ENCODE measurements at places on chromosomes 11 and 22.

- no peak for DNase-seq
Measured at GRCh38 chr11:120034176-120034875, 103.6 kb downstream of the TRIM29 start.

- peak; percentile 74 for DNase-seq
Measured at GRCh38 chr11:71446942-71447688, 1.1 kb downstream of the DHCR7 start.

- DNase-seq = no peak
Measured at GRCh38 chr11:44718057-44718456, 8.7 kb upstream of the TSPAN18 start.

DNA sequence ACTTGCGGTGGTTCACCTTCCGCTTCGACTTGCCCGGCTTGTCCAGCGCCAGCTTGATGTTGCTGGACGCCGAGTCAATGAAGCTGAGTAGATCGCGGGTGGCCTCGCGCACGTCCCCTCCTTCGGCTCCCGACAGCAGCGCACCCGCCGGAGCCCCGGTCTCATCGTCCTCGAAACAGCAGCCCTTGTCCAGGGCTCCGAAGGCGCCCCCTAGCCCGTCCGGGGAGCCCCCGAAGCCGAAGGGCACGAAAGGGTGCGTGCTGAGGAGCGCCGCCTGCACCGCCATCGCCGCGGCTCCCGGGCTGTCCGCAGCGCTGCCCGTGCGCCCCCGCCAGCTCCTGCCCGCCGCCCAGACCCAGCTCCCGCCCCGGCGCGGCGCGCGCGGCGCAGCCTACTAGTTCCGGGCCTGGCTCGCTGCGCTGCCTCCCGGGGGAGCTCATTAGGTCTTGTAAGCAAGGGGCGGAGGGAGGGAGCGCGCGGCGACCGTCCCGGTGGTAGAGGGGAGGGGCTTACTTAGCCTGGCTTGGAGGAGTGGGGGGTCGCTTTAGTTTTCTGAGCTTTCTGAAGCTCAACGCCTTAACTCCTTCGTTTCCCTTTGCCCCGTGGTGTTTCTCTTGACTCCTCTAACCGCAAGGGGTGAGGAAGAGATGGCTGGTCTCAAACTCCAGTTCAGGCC is at the start of gene FAM181B:
Gene FAM181B, minus strand, starts transcription at position 421 of the 676 bp plus-strand sequence. Its CDS starts 135 bp downstream, at position 286.
- DNase-seq = peak; percentile 24

DNA sequence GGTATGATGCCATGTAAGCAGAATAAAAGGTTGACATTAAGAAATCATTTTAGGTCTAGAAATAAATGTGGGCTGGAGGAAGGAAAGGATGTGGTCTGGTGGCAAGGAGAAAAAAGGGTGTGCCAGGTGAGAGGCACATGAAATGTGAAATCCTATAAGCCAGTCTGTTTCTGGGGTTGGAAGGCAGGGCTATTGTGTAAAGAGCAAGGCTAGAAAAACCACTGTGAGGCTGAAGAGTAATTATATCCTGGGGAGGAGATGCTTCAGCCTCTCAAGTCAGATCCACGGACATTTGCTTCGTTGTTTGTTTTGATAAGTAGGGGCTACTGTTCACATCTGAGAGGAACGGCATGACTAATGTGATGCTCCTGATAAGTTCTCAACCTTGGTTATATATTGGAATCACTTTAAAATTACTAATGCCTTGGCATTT is 77.5 kb upstream of the CTSC start:
- no peak for DNase-seq

DNA sequence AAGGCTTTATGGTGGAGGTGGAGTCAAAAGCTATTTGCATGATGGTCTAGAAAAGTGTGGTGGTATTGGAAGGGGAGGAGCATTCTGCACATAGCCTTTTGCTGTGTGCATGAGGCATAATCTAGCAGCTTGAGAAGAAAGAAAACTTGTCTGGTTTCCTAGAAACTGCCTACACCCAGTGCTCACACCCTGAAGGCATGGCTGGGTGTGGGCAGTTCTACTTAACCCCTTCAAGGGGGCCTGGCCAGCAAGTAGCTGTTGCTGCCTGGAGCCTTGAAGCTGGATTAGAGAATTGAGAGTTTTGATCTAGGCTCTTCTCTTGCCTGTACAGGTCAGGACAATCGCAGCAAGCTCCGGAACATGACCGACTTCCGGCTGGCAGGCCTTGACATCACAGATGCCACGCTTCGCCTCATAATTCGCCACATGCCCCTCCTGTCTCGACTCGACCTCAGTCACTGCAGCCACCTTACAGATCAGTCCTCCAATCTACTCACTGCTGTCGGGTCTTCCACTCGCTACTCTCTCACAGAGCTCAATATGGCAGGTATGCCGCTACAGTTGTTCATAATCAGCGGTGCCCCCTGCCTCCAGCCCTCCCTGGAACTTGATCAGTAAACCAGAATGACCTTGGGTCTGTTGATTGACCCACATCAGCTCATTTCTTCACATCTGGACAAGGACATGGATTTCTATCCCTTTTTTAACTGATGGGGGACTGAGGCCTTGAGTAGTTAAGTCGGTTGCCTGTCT is 12.2 kb upstream of the GRK2 start:
- no peak for DNase-seq

DNA sequence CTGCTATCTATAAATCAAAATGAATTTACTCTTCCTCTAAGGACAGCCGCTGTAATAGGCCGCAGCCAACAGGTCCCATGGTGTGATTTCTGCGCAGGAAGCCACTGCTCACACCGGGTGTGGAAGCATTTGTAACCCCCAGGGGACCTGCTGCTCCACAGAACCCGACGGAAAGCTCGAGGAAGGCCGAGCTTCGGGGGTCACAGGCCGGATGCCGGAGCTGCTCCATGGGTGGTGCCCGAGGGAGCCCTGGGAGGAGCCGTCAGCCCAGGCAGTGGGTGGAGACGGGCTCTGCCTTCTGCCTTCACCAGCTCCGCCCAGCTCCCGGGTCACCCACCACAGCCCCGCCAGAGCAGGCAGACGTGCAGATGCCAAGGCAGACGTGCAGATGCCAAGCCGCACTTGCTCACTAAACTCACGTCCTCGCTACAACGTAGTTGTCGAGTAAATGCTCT is 63.5 kb downstream of the BRD1 start:
- DNase-seq = no peak

DNA sequence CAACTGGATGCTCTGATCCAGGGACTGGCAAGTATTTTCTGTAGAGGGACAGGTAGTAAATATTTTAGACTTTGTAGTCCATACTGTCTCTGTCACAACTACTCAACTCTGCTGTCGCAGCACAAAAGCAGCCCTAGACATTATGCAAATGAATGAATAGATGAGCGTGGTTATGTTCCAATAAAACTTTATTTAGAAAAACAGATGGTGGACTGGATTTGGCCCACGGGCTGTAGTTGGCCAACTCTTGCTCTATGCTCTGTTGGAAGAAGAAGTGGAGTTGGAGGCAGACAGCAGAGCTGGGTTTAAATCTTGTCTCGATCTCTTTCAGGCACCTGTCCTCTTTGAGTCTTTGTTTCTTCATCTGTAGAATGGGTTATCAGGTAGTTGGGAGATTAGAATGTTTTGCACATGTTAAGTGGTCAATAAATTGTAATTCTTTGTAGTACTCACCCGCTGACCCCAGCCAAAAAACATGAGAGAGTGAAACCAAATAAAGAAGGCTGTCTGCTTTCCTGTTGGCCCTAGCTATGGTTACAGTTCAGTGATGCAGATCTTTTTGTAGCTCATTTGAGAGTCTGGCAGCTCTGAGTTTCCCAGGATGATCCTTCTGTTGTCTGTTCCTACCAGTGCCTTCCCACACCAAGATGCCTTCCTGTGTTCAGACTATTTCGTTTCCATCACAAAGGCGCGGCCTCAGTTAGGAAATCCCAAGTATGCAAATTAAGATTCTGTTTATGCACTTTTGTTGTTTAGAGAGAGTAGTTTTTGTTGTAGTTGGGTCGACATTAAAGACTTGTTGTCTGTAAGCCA is 198.1 kb upstream of the SEZ6L start:
- DNase-seq = no peak

GRCh38 chr22:28443526-28443876 is 236.1 kb downstream of the TTC28 start:
- peak; percentile 41 for DNase-seq

- DNase-seq = peak; percentile 50
Measured at GRCh38 chr11:111983187-111983986, 41.8 kb upstream of the DLAT start.

DNA sequence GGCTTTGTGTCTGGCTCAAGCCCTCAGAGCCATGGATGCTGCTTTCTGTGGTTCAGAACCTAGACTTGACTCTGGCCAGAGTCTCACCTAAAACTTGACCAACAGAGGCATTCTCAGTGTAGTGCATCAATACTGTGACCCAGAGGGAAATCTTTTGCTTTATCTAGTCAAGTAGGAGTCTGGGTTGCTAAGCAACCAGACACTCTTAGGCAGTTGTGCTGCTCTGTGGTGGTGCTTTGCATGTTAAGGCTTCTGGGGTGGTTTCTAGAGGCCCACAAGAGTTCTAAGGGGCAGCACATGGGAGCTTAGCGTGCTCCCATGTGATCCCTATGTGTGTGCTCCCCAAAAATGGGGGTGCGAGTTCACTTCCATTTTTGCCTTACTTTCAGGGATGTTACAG is 224.6 kb upstream of the PLET1 start:
- no peak for DNase-seq

GRCh38 chr11:114315749-114316368 is 19.7 kb downstream of the NNMT start:
- no peak for DNase-seq

GRCh38 chr11:59292611-59293010 is 66.1 kb upstream of the OR5AN1 start:
- DNase-seq = no peak

DNA sequence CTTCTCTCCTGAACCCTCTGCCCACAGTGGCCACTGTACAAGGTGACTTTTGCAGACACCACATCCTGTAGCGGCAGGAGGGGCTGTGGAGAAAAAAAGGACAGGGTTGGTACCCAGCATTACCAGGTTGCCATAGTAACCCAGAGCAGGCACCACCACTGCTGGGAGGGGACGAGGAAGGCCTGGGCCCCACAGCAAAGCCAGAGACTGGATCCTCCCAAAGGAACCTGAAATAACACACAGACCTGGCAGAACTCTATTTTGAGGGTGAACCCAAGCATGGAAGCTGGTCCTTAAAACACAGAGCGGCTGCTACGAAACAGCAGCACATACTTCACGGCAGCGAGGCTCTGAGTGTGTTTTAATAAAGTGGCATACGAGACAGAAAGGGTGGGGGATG is 380.6 kb downstream of the CTTN start:
- no peak for DNase-seq

GRCh38 chr11:6481924-6482275 is 599 bp downstream of the TIMM10B start:
- DNase-seq = no peak

GRCh38 chr11:16278273-16278672 is 78.1 kb downstream of the SOX6 start:
- DNase-seq = no peak

- peak; percentile 79 for DNase-seq
Measured at GRCh38 chr11:106281455-106282173, 204.2 kb downstream of the AASDHPPT start.

DNA sequence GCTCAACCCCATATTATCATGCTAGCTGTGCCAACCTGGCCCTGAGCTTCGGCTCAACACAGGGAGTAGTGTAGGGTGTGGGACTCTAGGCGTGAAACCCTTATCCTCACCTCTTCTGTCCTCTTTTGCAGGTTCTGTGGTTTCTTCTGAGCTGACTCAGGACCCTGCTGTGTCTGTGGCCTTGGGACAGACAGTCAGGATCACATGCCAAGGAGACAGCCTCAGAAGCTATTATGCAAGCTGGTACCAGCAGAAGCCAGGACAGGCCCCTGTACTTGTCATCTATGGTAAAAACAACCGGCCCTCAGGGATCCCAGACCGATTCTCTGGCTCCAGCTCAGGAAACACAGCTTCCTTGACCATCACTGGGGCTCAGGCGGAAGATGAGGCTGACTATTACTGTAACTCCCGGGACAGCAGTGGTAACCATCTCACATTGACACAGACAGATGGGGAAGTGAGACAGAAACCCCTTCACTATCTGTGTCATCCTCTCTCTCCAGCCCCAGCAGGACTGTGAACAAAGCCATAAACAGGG is 76.4 kb downstream of the GGTLC2 start:
- no peak for DNase-seq

DNA sequence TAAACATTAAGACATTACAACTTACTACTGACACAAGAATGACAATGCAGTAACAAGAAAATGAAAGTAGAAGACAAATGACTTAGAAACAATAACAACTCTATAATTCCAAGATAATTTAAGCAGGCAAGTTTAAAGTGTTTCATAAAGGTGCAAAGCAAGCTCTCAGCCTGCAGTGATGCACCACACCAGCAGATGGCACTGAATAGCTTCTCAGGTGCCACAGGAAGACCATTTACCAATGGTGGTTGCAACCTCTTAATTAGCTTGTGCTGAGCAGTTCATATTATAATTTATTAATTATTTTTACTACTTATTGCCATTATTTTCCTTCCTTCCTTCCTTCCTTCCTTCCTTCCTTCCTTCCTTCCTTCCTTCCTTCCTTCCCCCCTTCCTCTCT is 60.6 kb downstream of the NXPE2 start:
- DNase-seq = peak; percentile 4

- no peak for DNase-seq
Measured at GRCh38 chr11:76747153-76747914, 35.8 kb upstream of the TSKU start.

GRCh38 chr11:121886005-121886734 is 229.8 kb downstream of the BLID start:
- DNase-seq = no peak

GRCh38 chr22:38652859-38653258 is 3.3 kb downstream of the FAM227A start:
- no peak for DNase-seq

DNA sequence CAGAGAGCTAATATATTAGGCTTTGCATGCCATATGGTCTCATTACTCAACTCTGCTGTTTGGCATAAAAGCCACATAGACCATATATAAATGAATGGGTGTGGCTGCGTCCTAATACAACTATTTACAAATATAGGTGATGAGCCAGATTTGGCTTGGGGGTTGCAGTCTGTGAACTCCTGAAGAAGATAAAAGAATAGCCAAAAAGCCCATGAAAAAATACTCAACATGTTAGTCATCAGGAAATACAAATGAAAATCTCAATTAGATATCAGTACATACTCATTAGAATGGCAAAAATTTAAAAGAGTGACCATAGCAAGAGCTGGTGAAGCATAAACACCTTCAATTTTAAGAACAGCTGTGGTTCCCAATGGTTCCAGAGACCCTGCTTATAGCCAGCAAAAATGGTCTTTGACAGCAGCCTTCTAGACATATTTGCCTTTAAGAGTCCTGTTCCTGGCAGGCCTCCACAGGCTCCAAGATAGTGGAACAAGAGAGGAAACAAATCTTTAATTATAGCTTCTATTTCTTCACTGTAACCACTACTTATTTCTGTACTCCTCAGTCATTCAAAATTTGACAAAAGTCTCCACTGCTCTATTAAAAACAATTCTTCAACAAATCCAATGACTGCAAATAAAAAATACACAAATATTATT is 16.1 kb downstream of the C2CD3 start:
- no peak for DNase-seq

- DNase-seq = peak; percentile 85
Measured at GRCh38 chr11:76799066-76799804, 16.1 kb downstream of the TSKU start.

GRCh38 chr11:121131656-121132055 is 30.6 kb downstream of the TECTA start:
- no peak for DNase-seq

GRCh38 chr22:50019316-50019715 is 6.8 kb upstream of the IL17REL start:
- DNase-seq = no peak

- no peak for DNase-seq
Measured at GRCh38 chr11:84958295-84958694, 668.8 kb downstream of the DLG2 start.
